ENCODE measurements at places on chromosomes 4 and X. TPM values are rescaled to one million over a fixed set of nuclear protein-coding genes. Genes with fewer than 3 reads are reported as not detected.

GRCh38 chr4:172881645-172882044 lies 287.0 kb upstream of the GALNT7 start:
- DNase-seq: no peak

DNA sequence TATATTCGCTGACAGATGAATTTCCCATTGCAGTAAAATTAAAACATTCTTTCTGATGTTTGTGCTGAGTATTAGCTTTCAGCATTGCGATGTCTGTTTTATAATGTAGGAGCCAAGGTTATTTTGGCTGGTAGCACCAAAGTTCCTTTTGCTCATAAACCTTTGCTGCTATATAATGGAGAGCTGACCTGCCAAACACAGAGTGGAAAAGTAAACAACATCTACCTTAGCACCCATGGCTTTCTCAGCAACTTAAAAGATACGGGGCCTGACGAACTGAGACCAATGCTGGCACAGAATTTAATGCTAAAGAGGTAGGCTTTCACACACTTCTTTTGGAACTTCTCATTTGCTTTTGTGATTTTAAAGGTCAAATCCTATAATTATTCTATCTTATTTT lies 46.0 kb downstream of the WDR19 start:
- DNase-seq: no peak

- DNase-seq: no peak
Measured at GRCh38 chr4:185831125-185831815, 19.3 kb upstream of the SORBS2 start.

- DNase-seq: no peak
Measured at GRCh38 chr4:4913147-4913561, 53.7 kb downstream of the MSX1 start.

DNA sequence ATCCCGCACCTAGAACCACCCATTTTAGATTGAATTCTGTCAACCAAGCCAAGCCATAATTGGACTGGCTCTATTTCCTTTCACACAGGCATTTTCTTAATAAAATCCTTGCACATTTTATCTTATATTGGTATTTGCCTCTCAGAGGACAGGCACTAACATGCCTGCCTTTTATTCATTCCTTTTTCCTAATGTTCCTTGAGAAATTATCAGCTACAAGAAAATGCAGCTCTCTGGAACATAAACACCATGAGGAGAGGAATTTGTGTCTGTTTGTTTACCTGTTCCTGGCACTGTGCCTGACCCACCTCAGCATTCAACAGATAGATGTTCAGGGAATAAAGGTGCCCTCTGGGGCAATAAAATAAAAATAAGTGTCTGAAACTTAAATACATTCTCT lies 116.2 kb downstream of the PDHA2 start:
- DNase-seq: no peak

DNA sequence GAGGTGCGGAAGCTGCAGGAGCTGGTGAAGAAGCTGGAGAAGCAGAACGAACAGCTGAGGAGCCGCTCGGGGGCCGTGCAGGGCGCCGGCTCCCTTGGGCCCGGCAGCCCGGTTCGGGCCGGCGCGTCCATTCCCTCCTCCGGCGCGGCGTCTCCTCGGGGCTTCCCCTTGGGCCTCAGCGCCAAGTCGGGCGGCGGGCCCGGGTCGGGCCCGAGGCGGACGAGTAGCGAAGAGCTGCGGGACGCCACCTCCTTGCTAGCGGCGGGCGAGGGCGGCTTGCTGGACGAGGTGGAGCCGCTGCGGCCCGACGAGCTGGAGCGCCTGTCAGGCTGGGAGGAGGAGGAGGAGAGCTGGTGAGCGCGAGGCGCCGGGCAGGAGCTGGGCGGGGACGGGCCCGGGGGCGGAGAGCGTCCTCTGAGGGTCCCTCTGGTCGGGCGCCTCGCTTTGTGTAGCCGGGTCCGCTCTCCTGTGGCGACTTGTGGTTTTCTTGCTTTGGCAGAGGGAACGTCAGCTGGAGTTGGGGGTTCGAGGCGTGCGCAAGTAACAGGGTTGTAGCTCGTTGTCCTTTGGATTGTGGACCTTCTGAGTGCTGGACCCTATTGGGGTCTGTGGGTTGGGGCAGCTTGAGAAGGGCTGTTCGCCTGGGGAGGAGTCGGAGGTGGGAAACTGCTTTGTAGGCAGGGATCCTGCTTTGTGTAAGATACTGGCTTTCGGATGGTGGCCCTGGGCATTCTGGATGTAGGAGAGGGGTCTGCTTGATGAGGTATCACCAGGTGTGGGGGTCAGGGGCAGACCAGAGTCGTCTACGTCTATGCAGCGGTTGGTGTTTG lies 662 bp downstream of the SLAIN2 start:
- no peak for DNase-seq

GRCh38 chrX:19744231-19744630 lies 143.2 kb downstream of the SH3KBP1 start:
- DNase-seq: no peak

DNA sequence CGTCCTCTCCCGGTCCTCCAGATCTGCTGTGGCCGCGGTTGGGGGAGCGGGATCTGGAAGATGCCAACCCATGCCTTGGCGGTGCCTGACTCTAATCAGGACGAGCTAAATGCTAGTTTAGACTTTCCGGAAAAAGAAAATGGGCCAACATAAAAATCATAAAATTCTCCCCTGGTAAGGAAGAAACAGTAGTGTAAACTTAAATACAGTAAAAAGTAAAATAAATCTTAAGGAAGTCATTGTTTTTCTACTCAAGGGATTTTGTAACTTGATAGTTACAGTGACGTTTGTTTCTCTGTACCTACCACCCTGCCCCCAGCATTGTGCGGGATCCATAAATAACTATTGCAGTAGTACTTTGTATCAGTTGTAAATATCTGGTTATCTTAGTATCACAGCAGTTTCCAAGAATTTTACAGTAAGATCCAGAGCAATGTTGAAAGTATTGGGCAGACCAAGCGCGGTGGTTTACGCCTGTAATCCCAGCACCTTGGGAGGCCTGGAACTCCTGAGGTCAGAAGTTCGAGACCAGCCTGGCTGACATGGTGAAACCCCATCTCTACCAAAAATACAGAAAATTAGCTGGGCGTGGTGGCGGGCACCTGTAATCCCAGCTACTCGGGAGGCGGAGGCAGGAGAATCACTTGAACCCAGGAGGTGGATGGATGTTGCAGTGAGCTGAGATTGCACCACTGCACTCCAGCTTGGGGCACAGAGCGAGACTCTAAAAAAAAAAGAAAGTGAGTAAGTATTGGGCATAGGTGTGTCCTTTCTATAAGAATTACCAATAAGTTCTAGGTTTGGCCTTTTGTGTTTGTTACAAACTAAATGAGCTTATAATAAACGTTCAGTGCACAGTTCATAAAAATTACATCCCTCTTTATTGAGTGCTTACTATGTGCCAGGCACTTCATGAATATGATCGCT lies 1.0 kb upstream of the PLA2G12A start:
- peak; percentile 24 for DNase-seq

DNA sequence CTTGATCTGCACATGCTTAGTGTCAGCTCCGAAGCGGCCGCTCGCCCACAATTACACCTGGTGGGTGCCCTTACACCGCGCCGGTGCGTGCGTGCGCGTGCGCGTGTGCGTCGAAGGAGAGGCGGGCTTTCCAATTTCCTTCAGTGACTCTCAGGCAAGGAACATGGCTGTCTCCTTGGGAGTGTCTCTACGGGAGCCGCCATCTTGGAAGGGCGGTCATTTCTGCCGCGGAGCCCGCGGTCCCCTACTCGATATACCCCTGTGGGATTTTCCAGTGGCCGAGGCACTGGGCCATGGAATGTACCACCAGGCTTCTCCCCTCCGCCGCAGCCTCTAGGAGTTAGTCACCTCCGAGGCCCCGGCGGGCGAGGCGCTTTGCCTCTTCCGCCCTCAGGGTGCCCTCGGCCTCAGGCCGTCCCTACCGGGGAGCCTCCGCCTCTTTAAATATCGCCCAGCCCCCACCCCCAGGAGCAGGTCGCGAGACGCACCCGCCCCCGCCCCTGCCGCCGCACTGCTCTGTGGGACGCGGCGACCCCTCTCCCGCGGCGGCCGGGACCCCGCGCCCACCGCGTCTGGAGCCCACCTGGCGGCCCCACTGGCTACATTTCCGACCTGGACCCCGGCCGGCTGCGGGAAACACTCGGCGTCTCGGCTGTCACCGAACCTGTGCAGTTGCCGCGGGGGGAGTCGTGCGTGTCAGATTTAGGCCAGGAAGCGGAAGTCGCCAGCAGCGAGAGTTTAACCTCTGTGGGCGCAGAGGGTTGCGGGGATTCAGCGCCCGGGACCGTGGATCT lies at the start of gene ZNF41:
ZNF41 (minus strand) TSS at position 711 of the 794 bp plus-strand sequence. CDS start 15,741 bp downstream, outside the sequence.
- peak; percentile 77 for DNase-seq

GRCh38 chr4:37685823-37686372 lies 278 bp downstream of the RELL1 start:
- peak; percentile 52 for DNase-seq

DNA sequence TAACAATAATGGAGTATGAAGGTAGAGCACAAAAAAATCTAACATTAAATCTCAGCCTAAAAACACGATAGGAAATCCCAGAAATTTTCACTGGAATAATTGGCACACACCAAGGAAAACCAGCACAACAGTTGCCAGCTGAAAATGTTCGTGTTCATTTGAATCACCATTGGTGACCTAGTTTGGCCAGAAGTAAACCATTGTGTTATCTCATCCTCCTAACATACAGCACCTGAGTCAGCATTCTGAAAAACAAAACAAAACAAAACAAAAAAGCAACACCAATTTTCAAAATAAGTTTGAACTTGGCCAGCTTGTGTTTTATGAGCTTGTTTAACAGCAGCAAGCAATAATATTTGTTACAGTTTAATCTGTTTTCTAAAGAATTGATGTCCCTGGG lies 41.1 kb downstream of the UCHL1 start:
- peak; percentile 33 for DNase-seq

DNA sequence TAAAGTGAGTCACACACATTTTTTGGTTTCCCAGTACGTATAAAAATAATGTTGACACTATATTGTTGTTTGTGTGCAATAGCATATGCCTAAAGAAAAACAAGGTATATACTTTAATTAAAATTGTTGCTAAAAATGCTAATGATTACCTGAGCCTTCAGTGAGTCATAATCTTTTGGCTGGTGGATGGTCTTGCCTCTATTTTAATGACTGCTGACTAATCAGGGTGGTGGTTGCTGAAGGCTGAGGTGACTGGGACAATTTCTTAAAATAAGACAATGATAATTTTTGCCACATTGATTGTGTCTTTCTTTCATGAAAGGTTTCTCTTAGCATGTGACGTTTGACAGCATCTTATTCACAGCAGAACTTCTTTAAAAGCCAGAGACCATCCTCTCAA lies 21.0 kb upstream of the ANXA10 start:
- no peak for DNase-seq

- no peak for DNase-seq
Measured at GRCh38 chrX:13279279-13280018, 40.4 kb downstream of the ATXN3L start.

DNA sequence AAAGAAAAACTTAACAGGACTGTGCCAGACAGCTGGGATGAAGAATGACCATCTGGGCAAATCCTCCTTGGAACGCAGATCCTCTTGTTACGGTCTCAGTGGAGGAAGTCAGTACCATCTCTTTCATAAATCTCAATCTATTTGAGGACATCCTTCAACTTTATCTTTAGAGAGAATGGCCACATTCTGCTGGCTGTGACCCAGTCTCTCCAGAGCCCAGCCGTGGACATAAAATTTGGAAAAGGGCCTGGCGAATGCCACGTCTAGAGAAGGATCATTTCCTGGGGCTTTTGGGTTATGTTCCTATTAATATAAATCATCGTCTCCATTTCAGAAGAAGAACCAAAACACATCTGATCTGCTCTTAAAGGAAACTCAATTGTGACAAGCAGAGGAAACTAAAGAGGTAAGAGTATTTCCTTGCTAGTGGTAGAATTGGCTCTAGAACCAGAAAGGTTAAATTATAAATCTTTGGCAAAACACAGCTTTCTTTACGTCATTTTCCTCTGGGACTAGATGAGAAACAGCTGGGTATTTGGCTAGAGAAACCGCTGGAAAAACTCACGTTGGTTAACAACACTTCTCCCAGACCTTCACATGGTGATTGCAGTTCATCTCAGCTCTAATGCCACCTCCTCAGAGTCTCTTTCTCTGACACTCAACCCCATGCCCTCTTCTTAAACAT lies 164.7 kb downstream of the CHIC2 start:
- DNase-seq: peak; percentile 92

DNA sequence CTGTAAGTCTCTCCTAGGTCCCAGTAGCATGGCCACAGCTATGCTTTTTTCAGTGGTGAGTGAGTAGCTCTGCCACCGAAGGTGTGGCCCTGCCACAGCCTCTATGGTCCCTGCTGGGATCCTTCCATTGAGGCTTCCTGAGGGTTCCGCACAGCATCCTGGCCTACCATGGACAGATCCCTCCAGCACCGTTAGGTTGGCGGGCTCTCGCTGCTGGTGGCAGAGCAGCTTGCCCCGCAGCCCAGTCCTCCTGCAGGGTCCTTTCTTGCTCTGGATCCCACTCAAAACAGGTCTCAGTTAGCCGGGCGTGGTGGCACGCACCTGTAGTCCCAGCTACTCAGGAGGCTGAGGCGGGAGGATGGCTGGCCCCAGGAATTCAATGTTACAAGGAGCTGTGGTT lies 2.4 kb upstream of the PDZD4 start:
- no peak for DNase-seq

DNA sequence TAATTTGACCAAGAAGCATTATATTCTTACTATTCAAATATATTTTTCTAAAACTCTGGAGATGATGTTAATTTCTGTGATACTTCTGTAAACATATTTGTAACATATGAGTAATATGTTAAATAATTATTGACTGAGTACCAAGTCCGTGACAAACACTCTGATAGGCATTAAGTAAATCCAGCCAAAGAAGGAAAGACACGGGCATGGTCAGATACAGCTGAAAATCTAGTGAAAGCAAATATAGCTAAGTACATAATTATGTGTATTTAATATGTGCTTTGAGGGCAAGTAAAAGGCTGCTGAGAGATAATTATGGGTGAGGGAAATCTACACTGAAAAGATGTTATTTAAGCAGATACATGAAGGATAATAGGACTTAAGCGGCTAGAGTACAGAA lies 1263.6 kb upstream of the ADGRL3 start:
- no peak for DNase-seq

DNA sequence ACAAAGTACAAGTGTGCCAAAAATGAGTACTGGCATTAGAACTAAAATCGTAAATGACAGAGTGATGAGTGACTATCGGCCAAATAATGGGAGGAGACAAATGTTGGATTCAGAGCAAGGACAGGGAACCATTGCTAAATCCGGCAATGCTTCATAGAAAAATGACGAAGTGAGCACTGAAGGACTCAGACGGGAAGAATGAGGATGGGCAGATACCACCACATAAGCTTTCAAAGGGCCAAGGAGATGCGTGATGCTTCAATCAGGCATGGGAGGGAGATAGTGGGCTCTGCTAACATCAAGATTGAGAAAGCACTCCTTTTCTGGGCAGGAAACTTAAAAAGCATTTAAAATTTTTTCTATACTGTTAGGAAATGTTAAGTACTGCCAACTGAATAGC lies 21.6 kb downstream of the RBBP7 start:
- no peak for DNase-seq

GRCh38 chrX:153876112-153876491 lies 9.9 kb downstream of the L1CAM start:
- DNase-seq: no peak

Gene ADH1B
- 0.43 TPM for total RNA-seq

Gene KIAA1210
- not detected for total RNA-seq

Gene MAGEH1
- total RNA-seq: 37.7 TPM

Gene L1CAM
- 16.4 TPM for total RNA-seq

Gene FHIP1A
- under 0.01 TPM for total RNA-seq

Gene FAM9A
- not detected for total RNA-seq

Gene EIF1AX
- total RNA-seq: 34.8 TPM

Gene AFP
- 0.32 TPM for total RNA-seq
